ENCODE measurements at places on chromosomes 2 and 18.

DNA sequence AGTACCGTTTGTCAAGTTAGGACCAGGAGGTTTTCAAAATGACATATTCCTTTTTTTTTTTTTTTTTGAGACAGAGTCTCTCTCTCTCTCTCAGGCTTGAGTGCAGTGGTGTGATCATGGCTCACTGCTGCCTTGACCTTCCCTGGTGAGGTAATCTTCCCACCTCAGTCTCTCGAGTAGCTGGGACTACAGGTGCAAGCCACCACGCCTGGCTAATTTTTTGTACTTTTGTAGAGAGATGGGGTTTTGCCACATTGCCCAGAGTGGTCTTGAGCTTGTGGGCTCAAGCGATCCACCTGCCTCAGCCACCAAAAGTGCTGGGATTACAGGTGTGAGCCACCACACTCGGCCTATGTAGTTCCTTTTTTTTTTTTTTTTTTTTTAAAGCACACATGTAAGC, 127.9 kb upstream of the SEC11C start:
- DNase-seq = no peak

DNA sequence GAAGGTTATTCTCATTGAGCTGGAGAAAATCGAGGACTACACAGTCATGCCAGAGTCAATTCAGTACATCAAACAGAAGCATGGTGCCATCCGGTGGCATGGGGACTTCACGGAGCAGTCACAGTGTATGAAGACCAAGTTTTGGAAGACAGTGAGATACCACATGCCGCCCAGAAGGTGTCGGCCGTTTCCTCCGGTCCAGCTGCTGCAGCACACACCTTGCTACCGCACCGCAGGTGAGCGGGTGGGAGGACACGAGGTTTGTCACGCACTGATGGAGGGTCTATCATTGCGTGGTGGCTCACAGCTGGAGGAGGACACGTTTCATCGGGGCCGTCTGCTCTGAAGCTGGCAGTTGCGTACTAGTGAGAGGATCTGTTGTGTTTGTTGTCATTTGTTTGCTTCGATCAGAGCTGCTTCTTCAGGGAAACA, 48.2 kb downstream of the IL1RL2 start:
- no peak for DNase-seq

DNA sequence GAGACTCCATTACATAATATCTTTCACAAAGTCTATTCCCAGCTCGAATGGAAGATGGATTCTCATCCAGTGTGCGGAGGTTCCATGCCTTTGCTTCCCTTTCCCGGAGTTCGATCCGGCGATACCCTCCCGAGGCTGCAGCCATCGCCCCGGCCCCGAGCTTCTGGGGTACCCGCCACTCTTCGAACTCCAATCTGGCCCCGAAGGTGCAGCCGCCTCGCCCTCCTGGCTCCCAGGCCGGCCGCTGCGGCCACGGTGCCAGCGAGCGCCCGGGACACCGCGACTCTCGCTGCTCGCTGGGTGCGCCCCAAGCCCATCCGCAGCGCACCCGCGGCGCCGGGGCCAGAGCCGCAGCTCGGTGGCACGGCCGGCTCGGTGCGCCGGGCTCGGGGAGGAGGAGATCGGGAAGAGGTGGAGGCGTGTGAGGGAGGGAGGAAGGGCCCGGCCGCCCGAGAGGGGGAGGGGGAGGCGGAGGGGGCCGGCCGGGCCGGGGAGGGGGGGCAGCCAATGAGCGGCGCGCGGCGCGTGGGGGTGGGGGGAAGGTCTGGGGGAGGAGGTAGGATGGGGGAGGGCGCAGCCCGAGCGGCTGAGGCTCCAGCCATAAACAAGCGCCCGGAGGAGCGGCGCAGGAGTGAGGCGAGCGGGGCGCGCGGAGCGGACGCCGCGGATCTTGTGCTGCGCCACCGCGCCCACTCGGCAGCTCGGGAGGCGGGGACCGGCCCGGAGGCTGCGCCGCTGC, at the start of gene CRIM1:
Gene CRIM1 (plus strand): TSS at position 628 of the 739 bp plus-strand sequence. CDS start 515 bp downstream, outside the sequence.
- DNase-seq = peak; percentile 33

DNA sequence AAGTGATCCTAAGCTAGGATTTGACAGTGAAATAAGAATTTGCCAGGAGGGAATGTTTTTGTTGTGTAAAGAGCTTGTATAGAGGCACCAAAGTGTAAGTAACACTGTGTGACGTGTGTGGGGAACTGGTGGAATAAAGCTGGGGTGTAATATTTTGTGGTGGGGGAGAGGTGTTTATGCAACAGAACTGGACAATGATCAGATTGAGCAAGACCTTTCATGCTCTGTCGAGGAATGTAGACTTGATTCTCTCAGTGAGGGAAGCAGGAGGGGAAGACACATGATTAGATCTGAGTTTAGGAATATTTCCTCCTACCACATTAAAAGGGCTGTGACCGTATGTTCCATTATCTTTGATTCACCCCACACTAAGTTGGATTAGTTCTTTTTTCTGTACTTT, 43.6 kb downstream of the EFEMP1 start:
- DNase-seq = no peak

GRCh38 chr2:3202926-3203325, 174.7 kb downstream of the EIPR1 start:
- no peak for DNase-seq

DNA sequence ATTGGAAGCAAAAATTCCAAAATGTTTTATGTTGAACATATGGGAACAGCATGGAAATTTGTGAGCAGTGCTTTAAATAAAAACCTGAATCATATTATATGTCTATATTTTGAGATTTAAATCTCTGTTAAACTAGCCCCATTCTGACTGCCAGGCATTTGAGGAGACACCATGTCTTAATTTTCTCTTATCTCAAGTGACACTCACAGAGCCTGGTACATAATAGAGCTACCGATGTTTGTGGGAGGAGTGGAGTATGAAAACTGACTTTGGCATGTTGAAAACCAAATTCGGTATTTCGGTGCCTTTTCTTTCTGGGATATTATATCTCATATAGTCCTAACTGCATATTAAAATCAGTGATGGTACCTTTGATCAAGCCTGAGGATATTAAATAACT, 124.1 kb downstream of the PTPRM start:
- no peak for DNase-seq

DNA sequence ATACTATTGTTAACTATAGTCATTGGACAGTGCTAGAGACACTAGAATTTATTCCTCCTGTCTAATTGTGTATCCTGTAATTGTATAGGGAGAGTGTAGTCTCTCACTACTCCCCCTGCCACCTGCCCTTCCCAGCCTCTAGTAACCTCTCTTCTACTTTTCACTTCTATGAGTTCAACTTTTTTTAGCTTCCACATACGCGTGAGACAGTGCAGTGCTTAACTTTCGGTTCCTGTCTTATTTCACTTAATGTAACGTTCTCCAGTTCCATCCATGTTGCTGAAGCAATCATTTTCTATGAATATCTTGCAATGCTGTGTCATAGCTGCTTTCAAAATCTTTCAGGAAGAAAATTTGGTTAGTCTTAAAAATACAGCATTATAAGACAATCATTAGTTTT, 22.8 kb upstream of the RUFY4 start:
- DNase-seq = no peak

GRCh38 chr2:164694275-164694695, 73.0 kb upstream of the GRB14 start:
- DNase-seq = no peak

DNA sequence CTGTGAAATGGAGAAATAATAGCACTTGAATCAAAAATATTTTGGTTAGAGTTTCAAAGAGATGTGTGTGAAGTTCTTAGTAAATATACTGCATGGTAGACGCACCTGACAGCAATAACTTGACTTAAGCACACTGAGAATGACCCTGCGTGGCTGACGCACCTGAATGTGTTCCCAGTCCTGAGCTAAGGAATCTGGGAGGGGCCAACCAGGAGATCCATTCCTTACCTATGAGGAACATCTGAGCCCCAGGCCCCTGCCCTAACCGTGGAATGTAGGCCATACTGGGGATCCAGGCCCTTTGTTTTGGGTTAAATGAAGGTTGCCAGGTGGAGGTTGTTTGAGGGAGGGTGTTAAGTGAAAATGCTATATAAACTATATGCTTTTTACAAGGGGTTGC, 284.4 kb downstream of the RBM43 start:
- DNase-seq = no peak

- DNase-seq = no peak
Observed at GRCh38 chr2:200320344-200320743, 13.9 kb downstream of the SPATS2L start.

DNA sequence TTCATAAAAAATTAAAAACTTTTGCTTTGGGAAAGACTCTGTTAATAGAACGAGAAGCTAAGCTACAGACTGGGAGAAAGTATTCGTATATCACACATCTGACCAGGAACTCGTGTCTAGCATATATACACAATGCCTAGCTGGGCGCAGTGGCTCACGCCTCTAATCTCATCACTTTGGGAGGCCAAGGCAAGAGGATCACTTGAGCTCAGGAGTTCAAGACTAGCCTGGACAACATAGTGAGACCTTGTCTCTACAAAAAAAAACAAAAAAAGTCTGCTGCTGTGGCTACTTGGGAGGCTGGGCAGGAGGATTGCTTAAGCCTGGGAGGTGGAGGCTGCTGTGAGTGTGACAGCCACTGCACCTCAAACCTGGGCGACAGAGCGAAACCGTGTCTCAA, 46.6 kb downstream of the EPB41L5 start:
- DNase-seq = no peak

DNA sequence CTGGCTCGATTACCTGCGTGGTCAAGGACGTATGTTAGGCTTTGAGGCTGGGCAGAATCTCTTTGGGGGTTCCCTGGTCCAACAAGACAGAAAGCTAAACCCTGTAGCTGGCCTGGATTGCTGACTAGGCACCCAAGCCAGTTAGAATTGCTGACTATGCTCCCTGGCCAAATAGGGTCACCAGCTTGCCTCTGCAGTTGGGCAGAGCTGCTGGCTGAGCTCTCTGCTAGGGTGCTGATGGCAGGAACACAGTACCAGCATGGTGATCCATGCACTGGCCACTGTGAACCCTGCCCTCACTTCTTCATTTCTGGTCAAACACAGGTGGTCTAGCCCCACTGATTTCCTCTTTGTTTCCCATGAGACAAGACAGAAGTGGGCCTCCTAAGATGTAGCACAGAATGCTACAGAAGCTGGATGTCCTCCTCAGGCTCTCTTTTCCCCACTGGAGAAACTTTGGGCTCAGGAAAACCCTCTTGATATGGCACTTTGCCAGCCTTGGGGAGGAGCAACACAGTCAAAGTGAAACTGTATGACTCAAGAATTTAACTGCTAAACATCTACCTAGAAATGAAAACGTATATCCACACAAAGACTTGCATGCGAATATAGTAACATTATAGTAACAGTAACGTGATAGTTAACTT, 20.8 kb downstream of the SP140L start:
- no peak for DNase-seq

DNA sequence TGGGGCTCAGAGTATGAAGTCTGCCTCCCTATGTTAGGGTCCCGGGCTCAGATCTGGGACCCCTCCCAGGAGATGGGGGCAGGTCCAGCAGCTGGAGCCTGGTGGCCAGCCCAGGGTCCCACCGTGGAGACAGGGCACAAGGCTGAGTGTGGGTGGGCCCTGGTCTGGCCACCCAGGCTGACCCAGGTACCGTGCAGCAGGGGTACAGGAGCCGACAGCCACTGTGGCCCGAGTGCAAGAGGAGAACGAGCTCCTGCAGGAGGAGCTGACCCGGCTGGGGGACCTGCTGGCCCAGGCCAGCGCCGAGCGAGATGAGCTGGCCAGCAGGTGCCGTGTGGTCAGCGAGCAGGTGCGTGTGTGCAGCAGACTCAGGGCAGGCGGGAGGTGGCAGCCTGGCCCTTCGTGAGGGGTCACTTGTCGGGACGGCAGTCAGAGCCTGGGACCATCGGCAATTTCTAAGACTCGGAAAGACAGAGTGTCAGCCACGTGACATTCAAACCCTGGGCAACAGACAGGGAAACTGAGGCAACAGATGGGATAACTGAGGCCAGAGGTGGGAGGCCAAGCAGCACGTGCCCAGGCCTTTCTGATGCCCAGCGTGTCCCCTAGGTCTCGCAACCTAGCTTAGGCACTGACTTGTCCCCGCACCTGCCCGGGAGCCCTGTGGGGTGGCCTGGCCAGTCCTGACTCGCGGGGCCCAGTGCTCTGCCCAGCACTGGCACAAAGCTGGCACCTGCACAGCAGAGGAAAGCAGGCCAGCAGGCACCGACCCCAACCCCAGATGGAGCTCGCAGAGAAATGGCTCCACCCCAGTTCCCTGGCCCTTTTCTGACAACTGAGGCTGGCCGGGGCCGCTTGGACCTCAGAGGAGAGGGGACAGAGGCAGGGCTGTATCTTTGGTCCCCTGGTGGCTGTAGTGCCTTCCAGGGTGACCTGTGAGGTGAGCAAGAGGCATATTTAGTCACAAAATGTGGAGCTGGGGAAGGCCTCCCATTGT, 13.9 kb downstream of the CROCC2 start:
- DNase-seq = no peak

DNA sequence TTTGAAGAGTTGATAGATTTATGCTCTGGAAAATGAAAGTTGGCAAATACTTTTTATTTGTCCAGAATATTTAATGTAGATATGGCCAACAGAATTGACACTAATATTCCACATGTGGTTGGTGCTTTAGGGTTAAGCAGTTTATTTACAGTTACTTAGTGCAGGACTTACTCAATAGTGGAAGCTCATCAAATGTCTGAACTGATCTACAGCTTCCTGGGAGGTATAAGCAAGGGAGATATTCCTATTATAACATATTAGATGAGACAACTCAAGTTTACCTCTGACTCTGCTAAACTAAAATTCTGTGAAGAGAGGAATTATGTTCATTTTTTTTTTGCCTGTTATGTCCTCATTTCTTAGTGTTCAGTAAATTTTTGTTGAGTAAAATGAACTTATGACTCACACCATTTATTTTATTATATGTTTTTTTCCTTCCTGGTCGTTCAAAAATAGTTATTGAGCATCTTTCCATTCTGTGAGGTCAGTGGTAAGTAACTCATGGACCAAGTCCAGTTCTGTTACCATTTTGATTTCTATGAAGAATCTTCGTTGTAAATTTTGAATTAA, 13.6 kb downstream of the ABI2 start:
- no peak for DNase-seq

GRCh38 chr2:45860136-45861121, 209.0 kb downstream of the PRKCE start:
- no peak for DNase-seq

GRCh38 chr2:8594731-8595427, 87.0 kb upstream of the ID2 start:
- DNase-seq = no peak

GRCh38 chr2:163345795-163346573, 389.8 kb downstream of the FIGN start:
- DNase-seq = peak; percentile 87

DNA sequence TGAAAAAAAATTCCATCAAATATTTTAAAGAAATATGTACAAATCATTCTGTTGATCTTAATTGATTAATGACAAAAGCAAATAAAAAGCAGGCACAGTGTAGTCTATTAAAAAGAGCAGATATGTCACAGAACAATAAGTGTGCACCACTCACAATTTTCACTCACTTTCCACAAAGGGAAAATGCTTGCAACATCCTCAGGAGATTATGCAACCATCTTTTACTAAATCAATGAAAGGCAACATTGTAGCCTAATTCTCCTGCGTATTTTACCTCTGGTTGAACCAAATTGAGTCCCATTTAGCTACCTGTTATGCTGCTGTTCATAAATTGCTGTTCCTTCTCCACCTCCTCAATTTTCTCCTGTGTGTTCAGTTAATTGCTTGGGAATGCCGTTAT, 1346.8 kb upstream of the PIK3C3 start:
- peak; percentile 35 for DNase-seq
